ENCODE measurements at places on chromosomes 2 and 18.

- no peak for DNase-seq
These were observed 74.6 kb downstream of the CCDC88A start for GRCh38 chr2:55345064-55345463.

- no peak for DNase-seq
These were observed 10.1 kb downstream of the RRM2 start for GRCh38 chr2:10132596-10132995.

DNA sequence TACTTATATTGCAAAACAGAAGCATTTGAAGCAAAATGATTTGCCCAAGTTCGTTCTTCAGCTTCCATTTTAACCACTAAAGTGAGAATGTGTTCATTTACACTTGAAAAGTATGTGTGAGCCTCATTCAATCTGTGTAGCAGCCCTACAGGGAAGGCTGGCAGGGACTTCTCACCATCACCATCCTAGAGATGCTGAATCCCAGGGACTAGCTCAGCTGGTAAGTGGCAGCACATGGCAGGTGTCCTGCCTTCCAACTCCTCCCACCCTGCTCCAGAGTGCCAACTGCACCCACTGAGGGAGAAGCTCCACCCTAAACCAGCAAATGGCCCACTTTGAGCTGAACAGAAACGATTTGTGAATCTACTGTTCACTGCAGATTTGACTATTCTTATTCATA lies 91.5 kb downstream of the EN1 start:
- DNase-seq = no peak

DNA sequence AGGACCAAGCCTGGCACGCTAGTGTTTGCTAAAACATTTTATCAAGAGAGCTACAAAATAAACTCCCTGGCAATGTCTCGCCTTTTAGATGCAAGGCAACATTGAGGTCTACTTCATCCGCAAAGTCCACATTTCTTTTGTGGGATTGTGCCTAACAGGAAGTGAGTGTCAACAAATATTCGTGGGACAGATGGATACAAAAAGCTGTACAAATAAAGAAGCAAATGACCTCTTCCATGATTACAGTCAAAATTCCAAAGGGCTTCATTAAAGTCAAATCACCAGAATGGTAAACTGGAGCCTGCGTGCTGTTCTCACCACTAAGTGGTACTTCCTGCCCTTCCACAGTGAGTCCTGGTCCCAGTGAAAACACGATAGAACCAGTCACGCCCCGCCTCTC lies 40.4 kb downstream of the L3MBTL4 start:
- DNase-seq = no peak

DNA sequence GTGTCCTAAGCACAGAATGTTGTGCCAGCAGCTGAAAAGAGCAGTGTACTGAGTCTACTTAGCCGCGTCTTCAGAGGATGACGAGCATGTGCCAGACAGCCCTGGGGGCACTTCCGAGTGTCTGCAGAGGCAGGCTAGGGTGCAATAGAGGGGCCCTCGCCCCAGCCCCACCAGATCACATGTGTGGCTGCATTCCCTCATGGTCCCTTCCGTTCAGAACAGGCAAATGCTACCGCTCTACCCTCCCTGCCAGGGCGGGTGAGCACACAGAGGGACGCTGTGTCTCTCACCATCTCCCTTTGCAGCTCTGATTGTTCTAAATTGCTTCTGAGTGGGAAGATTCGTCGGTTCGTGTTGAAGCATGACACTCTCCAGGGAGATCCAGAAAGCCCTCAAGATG lies 212.2 kb upstream of the RAB12 start:
- DNase-seq = no peak

- no peak for DNase-seq
These were observed 217.0 kb downstream of the CMPK2 start for GRCh38 chr2:6648596-6649247.

DNA sequence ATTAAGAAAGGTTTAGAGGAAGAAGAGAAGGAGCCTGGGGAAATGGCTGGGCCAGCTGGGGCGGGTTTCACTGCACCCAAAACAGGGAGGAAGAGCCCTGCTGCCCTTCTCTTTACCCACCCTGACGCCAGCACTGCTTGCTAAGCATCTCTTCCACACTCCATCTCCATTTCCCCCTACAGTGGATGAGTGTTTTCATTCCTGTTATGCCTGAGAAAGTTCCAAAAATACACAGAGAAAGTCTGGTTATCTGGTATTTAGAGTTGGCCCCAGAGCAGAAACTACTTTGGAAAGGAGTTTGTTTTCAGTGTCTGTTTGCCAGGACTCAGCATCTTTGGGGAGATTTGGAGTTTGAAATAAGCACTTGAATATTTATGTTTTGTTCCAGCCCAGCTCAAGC lies 451.0 kb downstream of the SLC4A3 start:
- DNase-seq = no peak

DNA sequence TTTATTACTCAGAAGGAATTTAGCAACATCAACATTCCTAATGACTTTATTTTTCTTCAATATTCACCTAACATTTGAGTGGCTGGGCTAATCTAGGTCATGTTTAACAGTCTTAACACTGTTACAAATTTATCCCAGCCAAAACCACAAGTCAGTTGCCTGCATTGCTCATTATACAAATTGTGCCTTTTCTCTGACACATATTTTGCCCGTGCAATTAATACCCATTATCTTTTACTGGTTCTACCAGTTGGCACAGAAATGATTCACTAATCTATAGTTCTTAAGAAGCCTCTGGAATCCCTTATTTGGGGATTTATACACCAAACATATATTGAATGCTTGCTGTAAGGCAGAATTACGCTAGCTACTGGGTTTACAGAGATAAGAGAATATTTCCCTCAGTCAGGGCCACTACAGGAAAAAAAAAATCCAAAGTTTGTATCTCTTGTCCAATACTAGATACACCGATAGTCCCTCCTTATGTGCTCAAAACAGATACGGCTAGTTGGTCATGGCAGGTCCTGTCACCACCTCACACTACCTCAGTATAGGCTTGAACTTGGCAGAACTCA lies 46.3 kb downstream of the ZCCHC2 start:
- no peak for DNase-seq

GRCh38 chr2:239328351-239329191 lies 72.2 kb downstream of the HDAC4 start:
- DNase-seq = no peak

DNA sequence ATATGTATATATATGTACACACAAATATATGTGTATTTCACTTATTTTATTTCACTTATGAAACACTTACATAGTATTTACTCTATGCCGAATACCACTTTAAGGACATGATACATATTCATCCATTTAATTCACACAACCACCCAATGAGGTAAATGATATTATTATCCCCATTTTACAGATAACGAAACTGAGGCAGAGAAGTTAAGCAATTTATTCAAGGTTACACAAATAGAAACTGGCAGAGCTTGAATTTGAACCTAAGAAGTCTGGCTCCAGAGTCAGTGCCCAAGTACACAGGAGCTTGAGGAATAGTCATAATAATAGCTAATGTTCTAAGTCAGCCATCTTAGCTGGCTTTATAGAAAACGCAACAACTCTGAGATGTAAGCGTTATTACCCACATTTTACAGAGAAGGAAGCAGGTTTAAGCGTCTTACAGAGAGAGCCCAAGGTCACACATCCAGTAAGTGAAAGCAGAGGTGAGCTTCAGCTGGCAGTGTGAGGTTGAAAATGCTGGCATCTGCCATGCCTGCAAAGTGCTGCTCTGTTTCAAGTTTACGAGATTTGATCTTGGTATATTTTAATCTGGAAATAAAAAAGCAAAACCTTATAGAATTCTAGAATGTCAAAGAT lies 326.9 kb downstream of the LPIN1 start:
- no peak for DNase-seq

DNA sequence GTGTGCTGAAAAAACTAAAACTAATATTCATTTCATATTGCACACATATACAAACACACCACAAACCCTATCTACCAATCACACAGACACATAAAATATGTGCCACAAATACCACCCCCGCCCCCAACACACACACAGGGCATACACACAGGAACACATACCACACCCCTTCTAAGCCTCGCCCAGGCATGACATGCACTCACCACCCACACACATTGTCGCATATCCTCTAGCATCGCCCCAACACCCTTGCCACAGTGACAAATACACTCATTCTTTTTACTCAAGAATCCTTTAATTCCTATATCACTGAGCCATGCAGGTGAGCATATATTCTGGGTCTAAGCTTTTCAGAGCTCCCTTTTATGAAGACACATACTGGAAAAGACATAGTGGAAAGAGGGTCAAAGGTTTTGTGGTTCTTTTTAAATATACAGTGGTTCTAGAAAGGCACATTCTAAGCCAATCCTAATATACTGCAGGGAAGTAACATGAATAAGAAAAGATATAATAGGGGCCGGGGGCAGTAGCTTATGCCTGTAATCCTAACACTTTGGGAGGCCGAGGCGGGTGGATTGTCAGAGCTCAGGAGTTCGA lies 24.5 kb upstream of the LCLAT1 start:
- no peak for DNase-seq

- DNase-seq = no peak
These were observed 32.6 kb upstream of the ENOSF1 start for GRCh38 chr18:744832-745597.

GRCh38 chr2:38074058-38074763 lies 1.7 kb downstream of the CYP1B1 start:
- no peak for DNase-seq

DNA sequence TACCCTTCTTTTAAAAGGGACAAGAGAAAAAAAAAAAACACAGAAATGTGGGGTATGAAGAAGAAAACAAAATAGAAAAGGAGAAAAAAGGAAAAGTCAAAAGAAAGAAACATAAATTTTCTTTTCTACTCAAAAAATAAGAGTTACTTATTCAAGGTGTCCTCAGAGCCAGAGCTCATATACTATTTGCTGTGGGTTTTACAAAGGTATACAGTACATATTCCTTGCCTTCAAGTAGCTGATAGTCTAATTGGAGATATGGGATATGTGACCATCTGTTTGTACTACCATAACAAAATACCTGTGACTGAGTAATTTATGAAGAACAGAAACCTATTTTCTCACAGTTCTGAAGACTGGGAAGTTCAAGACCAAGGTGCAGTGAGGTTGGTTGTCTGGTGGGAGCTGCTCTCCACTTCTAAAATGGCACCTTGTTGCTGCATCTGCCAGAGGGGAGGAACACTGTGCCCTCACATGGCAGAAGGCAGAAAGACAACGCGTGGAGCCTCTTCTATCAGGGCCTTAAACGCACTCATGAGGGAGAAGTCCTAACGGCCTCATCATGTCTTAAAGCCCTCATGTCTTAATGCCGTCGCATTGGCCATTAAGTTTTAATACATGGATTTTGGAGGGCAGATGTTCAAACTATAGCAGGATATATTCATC lies 33.9 kb downstream of the NBAS start:
- no peak for DNase-seq

DNA sequence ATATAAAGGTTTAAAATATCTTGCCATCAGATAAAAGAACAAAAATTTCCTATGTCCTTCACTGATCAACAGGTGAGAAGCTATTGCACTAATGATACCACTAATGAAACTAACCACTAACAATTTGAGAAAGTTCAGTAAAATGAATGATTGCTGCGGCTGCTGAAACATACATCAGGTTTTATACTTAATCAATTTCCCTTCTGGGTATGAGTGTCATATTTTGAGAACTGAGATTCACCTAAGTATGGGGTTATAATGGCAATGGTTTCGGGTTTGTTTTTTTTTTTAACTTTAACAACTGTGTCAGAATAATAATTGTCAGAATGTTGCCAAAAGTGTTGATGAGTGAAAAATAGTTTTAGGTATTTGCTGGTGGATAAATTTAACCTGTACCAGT lies 151.3 kb upstream of the SLC39A10 start:
- no peak for DNase-seq

DNA sequence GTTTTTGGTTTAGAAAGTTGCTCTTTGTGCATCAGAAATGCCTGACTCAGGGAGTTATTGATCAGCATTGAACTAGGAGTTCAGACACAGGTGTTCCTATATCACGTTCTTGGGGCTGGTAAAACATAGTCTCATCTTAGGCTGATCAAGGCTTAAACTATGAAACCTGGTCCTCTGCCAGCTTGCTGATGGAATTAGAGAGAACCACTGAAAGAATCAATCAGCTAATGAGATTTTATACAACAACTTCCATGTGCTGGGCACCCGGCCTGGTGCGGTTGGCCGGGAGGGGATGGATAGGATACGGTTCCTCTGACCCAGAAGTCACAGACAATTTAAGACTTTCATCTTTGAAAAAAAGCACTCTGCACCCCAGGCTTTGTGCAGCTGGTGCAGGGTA lies 164.9 kb downstream of the RDH14 start:
- DNase-seq = no peak

DNA sequence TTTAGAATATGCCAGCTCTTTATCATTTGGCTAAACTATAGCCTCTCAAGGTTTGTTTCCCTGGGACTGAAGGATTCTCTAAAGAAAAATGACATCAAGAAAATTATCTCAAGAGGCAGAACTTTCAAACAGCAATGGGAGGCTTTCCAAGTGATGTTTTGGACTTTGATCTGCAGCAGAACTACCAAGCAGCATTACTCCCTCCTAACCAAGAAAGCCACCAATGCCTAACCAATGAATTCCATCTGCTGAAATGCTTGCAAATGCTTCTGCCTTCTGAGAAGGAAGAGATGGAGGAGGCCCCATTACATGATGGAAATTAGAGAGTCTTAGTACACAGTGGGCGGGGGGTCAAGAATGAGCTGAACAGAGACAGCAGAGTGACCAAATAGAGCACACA lies 95.1 kb upstream of the SLC35G4 start:
- DNase-seq = no peak

DNA sequence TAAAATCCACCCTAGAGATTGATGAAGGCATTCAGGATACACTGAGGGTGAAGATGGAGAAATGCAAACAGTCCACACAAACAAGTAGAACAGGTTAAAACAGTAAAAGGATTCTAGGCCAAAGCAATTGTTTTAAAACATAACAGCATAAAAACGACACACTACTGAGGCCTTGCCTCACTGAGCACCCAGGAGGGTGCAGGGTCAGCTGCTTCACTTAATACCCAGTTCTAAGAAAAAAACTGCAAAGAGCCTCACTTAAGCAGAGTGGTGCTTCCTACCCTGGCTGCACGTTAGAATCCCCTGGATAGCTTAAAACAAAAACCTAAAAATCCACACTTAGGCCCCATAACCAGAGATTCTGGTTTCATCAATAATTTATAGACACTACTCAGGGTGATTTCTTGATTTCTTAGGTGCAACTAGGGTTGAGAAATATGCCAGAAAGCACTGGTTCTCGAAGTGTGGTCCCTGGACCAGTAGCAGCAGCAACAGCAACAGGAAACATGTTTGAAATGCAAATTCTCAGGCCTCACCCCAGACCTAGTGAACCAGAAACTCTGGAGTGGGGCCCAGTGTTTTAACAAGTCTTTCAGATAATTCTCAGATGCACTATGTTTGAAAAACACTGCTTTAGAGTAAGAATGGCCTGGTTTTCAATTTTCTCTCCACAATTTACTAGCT lies 279.1 kb downstream of the ZEB2 start:
- DNase-seq = no peak

- DNase-seq = no peak
These were observed 237.2 kb upstream of the APCDD1 start for GRCh38 chr18:10217211-10217610.

- no peak for DNase-seq
These were observed 9.3 kb upstream of the KCNJ3 start for GRCh38 chr2:154689158-154689557.

- DNase-seq = no peak
These were observed 475.6 kb upstream of the ZEB2 start for GRCh38 chr2:144995482-144995881.
